ENCODE measurements at places on chromosomes 1 and 21.

DNA sequence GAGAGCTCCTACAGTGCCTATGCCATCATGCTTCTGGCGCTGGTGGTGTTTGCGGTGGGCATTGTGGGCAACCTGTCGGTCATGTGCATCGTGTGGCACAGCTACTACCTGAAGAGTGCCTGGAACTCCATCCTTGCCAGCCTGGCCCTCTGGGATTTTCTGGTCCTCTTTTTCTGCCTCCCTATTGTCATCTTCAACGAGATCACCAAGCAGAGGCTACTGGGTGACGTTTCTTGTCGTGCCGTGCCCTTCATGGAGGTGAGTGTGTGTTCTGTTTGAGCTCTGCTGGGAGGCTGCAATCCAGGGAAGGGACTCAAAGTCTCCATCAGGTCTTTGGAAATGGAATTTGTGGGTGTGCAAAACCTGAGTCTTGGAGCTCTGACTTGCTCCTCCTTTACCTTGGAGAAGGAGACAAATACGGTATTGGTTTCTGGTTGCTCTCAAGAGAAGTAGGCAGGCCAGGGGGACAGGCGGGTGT is 658 bp downstream of the GPR37L1 start:
- no peak for DNase-seq

- no peak for DNase-seq
These were observed 79.5 kb upstream of the DNAJC6 start for GRCh38 chr1:65229754-65230339.

DNA sequence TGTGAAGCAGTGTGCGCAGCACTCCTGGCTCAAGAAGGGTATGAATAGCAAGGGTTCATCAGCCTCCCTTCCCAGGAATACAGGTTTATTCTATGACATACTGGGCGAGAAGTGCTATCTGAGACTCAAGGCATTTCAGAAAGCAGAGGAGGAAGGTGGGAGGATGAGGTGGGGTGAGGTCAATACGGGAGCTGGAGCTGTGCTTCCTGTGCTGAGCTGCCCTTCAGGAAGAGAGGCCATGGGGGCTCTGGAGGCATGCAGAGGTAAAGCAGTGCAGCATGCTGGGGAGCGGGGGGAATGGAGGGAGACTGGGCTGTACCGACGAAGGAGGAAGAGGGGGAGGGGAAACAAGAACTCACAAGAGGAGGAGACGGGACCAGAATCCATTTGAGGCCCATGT is 717.6 kb downstream of the PTPRU start:
- no peak for DNase-seq

- DNase-seq = no peak
These were observed 16.3 kb downstream of the VASH2 start for GRCh38 chr1:212966616-212967015.

GRCh38 chr21:41148798-41149197 is 19.2 kb upstream of the BACE2 start:
- no peak for DNase-seq

DNA sequence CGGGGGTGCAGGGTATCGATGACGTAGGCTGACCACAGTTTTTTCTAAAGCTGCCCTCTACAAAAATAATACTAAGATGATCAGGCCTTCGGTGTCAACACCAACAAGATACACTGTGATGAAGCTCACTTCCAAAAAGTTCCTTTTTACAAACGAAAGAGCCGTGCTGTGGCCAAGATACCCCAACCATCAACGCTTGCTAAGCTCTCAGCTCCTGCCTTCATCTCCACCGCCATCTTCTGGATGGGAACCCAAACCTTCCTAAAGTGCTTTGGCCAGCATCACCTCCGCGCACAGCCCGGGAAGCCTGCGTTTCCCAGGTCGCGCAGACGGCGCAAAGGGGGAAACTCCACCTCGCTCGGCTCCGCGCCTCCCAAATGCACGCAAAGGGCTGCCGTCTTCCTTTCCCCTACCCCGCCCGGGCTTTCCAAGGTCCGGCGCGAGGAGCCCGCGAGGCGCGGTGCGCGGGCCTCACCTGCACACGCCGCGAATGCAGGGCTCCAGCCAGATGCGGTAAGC is 541 bp downstream of the USP48 start:
- peak; percentile 83 for DNase-seq

DNA sequence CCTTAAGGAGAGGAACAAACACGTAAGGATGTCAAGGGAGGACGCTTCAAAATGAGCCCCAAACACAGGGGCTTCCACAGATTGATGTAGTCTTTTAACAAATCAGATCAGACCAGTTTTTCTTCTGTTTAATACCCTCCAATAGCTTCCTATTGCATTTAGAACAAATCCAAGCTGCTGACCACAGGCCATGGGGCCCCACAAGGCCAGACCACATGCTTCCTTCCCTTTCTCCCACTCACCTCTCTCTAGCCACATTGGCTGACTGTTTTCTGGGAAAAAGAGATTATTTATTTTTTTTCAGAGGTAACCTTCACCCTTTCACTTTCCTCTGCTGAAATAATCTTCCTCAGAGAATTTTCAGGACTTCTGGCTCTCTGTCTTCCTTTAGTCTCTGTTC is 380.6 kb downstream of the SIPA1L2 start:
- no peak for DNase-seq

All from lung microvascular endothelial cell (primary cell).